Activated gamma-delta T cell (primary cell): ENCODE measurements at places on chromosomes 16 and 17.

GRCh38 chr16:14241631-14242030 lies 170.5 kb downstream of the MRTFB start:
- no peak for DNase-seq

GRCh38 chr16:77414752-77415231 lies 20.0 kb downstream of the ADAMTS18 start:
- DNase-seq = no peak

- no peak for DNase-seq
These were observed 58.4 kb downstream of the TOM1L2 start for GRCh38 chr17:17913695-17914332.

- DNase-seq = no peak
These were observed 19.8 kb upstream of the GGA2 start for GRCh38 chr16:23530062-23530461.

GRCh38 chr17:32519228-32520103 lies 32.7 kb downstream of the CDK5R1 start:
- peak; percentile 71 for DNase-seq

- DNase-seq = no peak
These were observed 132.3 kb upstream of the SDK2 start for GRCh38 chr17:73776351-73777130.
